ENCODE measurements at places on chromosomes 11 and 22.

DNA sequence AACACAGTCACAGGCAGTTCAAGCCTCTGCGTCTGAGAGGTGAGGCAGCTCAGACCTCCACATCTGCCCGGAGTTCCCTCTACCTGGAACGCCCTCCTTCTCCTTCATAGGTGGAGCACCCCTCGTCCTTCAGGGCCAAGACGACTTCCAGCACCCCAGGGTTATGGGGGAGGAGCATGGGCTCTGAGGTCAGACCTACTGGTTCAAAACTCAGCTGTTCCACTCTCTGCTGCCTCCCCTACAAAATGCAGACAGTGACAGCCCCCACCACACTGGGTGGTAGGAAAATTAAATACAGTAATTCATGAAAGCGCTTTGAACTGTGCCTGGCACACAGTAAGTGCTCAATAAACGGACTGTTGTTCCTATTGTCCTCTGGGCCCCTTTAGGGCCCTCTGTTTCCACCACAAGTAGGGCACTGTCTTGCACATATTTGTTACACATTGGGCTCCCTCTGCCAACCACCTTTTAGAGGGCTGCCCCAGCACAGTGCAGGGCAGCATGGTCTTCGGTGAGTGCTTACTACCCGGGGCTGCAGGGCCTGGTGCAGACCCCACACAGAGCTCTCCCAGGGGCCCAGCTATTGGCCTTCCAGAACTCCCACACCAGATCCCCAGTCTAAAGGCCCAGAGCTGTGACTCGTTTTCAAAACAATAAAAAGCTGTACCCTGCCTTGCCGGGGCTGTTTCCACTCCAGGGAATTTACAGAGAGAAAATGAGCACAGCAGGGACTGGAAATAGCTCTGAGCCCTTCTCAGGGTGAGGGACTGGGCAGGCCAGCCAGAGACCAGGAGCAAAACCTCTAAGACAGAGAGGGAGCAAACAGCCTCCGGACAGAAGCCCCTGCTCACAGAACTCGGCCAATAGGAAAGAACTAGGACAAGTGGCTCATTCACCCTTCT, 2.5 kb downstream of the TMEM184B start:
- DNase-seq = no peak

GRCh38 chr11:118918686-118919280, 6.9 kb downstream of the BCL9L start:
- no peak for DNase-seq

DNA sequence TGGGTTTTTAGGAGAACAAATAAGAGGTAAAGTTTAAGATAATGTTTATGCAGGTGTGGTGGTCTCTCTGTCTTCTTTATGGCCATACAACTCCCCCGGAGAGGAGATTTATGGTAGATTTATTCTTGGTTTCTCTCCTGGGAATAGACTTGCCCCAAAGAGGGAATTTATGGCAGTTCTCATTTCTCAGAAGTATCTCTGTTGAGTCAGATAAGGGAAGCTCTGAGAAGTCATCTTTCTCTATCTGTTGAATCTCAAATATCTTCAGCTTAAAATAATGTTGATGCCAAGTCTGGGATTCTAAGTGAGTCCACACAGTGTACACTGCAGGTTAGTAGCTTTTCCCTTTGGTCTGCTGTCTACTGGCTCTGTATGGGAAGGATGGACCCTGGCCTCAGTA, 276.4 kb upstream of the PLET1 start:
- no peak for DNase-seq

- no peak for DNase-seq
These were observed 348.9 kb downstream of the CADM1 start for GRCh38 chr11:115155320-115155719.

DNA sequence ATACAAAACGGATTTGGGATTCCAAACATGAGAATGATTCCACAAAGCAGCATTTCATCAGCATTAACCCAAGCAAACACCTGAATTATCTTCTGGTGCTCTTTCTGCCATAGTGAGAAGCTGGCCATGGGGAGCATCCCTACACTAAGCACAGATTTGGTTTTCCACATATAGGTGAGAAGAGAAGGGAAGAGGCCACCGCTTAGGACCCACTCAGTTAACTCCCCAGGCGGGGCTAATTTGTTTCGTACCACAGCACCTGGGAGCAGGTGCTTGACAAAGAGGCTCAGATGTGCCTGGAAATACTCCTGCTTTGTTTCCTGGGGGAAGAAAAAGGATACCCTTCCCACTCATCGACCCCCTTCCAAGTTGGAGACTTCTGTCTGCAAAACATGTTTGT, 64.2 kb downstream of the RAB30 start:
- no peak for DNase-seq

DNA sequence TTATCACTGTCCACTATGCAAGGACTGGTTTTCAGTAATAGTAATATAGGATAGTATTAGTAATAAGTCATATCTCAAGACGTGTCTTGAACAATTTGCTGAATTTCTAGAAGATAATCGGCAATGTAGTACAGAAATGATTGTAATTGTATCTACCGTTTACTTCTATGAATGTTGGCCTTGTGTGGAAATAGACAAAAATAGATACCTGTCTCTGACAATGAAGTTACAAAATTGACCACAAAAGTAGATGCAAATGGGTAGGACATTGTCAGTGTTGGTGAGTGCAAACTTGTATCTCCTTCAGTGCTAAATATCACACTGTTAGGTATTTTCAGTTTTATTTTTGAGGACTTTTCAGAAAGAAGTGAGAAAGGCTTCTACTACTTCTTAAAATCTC, 43.1 kb downstream of the SVIP start:
- no peak for DNase-seq

DNA sequence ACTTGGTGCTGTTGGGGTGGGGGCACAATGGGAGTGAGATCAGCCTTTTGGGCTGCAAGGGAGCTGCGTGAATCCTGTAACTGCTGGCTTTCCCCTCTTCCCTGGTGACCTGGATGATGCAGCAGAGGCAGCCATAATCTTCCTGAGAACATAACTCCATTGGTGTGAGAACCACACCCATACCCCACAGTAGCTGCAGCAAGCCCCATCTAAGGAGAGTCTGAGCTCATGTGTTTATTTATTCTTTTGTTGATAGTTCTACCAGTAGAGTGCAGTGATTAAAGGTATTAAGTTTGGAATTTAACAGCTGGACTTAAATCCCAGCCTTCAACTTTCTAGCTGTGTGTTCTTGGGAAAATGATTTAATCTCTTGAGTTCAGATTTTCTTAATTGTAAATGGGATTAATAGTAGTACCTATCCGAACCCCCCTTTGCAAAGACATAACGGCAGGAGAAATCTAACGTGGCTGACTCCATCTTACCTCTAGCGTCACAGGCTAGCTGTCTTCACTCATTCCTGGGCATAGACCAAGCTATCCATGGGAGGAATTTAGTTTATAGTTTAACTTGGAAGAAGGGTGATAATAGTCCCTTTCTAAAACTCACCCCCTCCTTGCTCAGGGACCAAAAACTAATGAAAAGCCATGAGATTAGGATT, 385.0 kb upstream of the DDI1 start:
- no peak for DNase-seq

DNA sequence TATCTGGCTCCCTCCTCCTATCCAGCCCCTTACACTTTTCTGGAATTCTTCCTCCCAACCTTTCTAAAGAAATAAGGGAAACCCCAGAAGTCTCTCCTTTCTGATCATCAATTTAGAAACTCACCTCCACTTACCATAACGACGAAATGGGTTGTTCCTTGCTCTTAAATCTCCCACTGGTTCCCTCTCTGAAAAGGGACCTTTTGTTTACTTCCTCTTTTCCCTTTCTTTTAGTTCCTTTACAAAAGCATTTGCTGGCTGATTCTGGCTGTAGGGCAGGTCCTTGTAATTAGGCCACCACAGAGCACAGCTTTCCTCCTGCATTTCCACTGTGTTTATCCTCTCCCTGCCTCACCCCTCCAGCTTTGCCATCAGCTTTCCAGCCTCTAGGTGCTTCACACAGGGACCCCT, 12.0 kb downstream of the JAML start:
- DNase-seq = no peak

DNA sequence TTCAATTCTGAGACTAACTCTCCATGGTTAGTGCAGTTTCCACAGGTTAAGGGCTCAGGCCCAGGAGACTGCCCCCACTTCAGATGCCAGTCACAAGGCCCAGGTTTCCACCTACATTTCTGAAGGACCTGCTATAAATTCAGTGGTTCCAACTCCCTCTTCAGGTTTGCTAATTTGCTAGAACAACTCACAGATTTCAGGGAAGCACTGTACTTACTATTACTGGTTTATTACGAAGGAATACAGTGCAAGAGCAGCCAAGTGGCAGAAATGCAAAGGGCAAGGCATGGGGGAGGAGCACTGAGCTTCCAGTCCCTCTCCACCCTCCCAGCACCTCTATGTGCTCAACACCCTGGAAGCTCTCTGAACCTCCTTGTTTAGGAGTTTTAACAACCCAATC, 39.3 kb upstream of the SPON1 start:
- no peak for DNase-seq

DNA sequence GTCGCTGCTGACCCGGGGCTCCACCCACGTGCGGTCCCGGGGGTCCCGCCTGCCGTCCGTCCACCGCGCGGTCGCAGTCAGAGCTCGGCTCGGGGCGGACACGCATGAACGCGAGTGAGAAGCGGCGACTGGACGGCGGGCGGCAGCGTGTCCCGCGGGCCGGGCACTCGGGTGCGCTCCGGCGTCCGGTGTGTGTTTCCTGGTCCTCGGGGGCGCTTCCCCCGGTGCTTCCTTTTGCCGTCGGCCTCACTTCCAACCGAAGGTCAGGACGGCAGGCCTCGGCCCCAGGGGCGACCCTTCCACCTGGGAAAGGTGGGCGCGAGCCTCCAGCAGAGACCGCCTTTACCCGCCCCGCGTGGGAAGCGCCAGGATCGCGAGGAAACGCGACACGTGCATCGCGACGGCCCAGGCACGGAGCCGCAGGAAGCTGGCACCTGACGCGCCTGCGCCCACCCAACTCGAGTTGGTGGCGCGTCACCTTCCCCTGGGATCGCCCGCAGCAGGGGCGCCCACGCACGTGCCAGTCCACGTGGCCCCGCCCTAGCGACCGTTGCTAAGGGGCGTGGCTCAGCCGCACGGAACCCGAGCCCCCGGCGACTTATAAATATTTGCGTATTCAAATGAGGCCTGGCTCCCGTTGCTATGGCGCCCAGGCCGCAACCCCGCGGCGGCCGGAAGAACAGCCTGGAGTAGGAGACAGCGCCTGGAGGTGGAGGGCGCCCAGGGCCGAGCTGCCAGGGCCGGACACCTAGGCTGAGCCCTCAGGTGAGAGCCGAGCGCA, at the start of gene LRRC56:
Gene LRRC56 (plus strand): TSS at position 687 of the 781 bp plus-strand sequence. CDS start 3,158 bp downstream, outside the sequence.
- peak; percentile 87 for DNase-seq

- no peak for DNase-seq
These were observed 10.9 kb downstream of the MICAL3 start for GRCh38 chr22:18013436-18013835.

- no peak for DNase-seq
These were observed 35.4 kb upstream of the CD44 start for GRCh38 chr11:35103366-35104208.

- DNase-seq = no peak
These were observed 672.2 kb downstream of the LRRC4C start for GRCh38 chr11:40787224-40787623.

GRCh38 chr11:67572747-67573419, 10.7 kb upstream of the GSTP1 start:
- DNase-seq = no peak

- no peak for DNase-seq
These were observed 31.3 kb downstream of the SHANK3 start for GRCh38 chr22:50703726-50704509.

GRCh38 chr11:44525473-44526252, 39.8 kb upstream of the CD82 start:
- no peak for DNase-seq

DNA sequence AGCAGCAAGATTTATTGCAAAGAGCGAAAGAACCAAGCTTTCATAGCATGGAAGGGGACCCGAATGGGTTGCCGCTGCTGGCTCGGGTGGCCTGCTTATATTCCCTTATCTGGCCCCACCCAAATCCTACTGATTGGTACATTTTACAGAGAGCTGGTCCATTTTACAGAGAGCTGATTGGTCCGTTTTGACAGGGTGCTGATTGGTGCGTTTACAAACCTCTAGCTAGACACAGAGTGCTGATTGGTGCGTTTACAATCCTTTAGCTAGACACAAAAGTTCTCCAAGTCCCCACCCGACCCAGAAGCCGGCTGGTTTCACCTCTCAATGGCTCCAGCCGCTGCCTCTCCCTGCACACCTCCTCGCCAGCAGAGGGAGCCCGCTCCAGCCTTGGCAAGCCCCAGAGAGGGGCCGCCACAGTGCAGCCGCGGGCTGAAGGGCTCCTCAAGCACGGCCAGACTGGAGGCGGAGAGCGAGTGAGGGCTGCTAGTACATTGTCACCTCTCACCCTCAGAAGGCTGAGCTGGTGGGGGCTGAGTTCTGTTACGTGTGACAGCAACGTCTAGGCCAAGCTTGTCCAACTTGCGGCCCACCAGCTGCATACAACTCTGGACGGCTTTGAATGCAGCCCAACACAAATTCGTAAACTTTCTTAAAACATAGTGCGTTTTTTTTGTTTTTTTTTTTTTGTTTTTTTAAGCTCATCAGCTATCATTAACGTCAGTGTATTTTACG, 8.7 kb downstream of the PTH start:
- DNase-seq = peak; percentile 20

- no peak for DNase-seq
These were observed 10.5 kb upstream of the TTLL12 start for GRCh38 chr22:43197271-43197941.

DNA sequence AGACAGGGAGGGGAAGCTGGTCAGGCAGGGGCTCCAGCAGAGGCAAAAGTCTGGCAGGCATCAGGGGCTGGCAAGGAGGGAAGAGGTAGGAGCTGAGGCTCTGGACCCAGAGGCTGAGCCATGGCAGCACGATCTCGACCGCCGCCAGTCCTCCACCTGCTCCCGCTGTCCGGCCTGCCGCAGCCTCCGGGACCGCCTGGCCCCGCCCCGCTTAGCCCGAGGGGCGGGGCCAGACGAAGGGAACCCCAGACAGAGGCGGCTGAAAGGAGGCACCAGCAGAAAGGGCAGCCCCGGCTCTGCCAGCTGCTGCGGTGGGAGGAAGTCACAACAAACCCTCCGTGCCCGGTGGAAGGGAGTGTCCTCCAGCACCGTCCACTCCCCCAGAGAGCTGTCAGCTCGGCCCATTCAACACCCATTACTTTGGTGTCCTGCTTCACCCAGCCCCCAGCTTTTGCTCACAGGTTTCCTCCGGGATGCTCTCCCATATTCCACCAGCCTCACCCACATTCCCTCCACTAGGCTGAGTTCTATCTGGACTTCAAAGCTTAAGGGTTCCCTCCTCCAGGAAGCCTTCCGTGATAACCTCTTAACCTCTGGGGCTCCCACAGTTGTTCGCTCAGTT, at the start of gene MFNG:
Gene MFNG (minus strand): TSS at position 161 of the 622 bp plus-strand sequence. CDS start 207 bp downstream, outside the sequence.
- DNase-seq = peak; percentile 87

DNA sequence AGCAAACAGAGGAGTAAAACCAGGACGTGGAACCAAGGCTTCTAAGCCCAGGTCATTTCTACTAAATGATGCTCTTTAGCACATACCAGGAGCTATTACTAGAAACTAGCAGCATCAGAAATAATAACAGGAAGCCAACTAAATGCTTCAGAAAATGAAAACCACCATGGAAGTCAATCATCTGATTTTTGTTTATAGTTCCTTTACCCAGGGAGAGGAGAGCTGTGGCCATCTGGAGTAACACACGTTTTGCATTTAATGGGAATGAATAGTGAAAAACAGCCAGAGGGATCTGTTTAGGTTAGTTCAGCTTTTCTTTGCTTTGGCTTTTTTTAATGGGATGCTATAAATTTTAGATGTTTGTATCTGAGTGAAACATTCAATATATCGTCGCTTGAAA, 250.7 kb upstream of the ARHGAP20 start:
- no peak for DNase-seq
